ENCODE measurements at places on chromosomes 1 and 21.

DNA sequence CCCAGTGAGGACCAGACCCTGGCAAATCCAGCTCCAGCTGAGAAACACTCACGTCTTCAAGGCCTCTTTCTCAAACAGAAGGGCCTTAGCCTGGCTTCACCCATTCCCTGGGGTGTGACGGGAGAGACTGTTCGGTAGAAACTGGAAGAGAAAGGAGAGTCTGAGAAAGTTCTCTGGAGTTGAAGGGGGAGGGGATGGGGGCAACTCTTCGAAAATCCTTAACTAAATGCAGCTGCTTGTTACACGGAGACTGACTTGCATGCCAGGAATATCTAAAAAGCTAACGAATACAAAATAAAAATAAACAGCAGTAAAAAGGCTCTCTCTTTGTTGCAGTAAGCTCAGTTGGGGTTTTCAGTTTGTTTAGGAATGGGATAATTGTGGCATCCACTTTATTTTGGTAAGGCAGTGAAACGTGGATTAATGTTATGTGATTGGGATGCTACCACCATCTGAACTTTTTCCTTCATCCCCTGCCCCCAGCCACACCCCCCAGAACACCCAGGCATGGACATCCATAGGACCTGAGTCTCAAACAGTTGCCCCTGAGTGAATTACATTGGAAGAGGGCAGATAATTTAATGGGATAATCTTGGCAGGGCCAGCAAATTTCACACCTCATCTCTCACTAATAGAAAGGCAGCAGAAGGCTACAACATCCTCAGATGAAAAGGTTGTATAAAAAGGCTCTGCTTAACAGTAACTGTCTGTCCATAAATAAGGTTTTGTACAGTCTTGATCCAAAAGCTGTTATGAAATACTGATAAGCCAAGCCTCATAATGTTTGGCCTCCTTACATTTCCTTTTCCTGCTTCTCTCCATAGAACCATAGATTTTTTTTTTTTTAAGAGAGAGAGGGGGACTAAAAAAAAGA, 5.8 kb downstream of the ROR1 start:
- DNase-seq = no peak

DNA sequence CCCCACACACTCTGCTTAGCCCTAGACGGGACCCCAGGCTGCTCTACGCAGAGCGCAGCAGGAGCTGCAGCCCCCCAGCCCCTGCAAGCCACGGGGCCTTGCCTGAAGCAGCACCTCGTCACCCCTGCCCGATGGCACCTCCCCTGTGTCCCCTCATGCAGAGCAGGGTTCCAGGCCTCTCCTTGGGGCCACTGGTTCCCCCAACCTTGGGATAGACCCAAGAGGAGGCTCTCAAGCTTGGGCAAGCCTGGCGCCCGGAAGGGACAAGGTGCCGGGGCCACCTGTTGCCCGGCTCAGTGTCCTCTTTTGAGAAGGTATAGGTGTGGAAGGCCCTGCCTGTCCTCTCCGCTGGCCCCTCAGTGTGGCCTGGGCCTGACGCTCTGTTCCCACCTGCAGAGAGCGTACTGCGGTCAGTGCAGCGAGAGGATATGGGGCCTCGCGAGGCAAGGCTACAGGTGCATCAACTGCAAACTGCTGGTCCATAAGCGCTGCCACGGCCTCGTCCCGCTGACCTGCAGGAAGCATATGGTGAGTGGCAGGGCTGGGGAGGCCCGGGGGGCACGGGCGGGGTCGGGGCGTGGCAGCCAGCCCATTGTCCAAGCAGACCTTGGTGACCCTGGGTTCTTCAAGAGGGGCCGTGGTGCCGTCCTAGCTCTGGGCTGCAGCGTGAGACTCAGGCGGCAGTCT, 50.6 kb downstream of the FAAP20 start:
- no peak for DNase-seq

- DNase-seq = no peak
These were observed 152.7 kb upstream of the RUNX1 start for GRCh38 chr21:35201799-35202198.

DNA sequence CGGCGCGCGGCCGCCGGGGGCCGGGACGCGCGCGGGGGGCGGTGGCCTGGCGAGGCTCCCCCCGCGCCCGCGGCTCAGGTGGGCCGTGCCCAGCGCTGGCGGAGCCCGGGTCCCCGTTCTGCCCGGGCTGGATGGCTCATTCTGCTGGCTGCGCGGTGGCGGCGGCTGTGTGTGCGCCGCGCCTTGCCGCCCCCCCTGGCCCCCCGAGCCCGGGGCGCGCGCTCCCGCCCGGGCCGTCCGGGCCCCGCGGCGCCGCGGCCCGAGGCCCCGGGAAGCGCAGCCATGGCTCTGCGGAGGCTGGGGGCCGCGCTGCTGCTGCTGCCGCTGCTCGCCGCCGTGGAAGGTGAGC, at the start of gene EPHB2:
TSS of gene EPHB2 (plus strand) at position 139 of the 349 bp plus-strand sequence. CDS start at position 283, 144 bp downstream.
- DNase-seq = peak; percentile 59

DNA sequence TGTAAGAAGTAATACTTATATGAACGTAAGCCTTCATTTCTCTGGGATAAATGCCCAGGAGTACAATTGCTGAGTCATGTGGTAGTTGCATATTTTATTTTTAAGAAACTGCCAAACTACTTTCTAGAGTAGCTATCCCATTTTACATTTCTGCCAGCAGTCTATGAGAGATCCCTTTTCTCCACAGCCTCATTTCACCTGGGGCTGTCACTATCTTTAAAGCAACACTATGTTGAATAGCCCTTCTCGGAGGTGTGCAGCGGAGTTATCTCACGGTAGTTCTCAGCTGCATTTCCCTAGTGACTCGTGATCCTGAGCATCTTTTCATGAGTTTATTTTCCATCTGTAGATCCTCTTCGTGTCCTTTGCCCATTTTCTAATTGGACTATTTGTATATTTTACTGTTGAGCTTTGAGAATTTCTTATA, 93.4 kb downstream of the ADARB1 start:
- no peak for DNase-seq

DNA sequence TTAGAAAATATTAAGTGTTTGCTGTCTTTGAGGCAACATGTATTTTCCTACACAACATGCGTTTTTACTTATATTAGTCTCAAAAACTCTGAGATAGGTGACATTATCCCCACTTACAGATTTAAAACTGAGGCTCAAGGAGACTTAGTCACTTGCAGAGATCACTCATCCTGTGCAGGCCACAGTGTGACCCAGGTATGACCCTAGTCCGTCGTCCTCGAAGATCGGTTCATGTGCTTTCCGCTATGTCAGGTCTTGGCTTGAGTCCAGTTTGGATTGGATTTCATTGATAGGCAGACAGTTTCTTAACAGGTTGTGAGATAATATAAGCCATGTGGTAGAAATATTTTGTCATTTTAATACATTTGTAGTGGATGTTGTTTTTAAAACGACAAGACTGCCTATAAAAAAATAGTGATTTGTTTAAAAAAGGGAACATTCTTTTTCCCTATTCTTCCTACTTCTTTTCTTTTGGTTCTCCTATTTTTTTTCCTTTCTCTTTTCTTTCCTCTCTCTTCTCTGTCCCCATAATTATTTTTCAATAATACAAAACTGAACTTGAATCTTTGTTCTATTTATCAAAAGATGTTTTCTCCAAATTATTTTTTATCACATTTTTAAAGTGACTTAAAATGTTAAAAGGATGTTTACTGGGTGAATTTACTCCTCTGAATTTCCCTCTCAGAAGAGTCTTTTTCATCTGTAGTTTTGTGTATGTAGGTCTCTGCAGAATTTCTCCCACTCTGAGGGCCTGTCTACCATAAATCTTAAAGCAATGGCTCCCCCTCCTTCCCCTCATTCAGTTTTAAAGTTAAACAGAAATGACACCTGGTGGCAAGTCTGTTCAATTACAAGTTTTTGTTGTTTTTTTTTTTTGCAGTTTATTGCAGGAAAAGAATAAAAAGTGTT, 81.8 kb downstream of the PHTF1 start:
- DNase-seq = peak; percentile 38

DNA sequence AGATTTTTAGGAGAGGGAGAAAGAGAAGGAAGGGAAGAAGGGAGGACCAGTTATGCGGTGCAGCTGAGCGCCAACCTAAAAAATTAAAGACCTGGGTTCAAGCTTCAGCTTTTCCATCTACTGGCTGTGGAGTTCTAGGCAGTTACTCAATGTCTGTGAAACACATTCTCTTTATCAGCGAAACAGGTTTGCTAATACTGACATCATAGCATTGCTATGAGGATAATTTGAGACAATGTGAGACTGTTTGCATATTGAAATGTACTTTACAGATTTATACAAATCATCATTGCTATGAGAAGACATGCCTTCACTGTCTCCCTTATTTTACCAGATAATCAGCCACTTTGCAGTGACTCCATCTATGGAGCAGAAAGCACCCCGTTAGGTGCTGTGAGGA, 222.9 kb upstream of the SGIP1 start:
- DNase-seq = no peak

DNA sequence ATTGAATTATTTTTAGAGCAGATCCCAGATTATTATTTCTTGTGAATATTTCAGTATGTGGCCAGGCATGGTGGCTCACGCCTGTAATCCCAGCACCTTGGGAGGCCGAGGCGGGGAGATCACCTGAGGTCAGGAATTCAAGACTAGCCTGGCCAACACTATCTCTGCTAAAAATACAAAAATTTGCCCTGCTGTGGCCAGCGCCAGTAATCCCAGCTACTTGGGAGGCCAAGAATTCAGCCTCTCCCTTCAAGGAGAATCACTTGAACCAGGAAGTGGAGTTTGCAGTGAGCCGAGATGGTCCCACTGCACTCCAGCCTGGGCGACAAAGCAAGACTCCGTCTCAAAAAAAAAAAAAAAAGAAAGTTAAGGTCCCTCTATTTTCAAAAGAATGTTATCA, 4.3 kb downstream of the OSBPL9 start:
- DNase-seq = no peak

DNA sequence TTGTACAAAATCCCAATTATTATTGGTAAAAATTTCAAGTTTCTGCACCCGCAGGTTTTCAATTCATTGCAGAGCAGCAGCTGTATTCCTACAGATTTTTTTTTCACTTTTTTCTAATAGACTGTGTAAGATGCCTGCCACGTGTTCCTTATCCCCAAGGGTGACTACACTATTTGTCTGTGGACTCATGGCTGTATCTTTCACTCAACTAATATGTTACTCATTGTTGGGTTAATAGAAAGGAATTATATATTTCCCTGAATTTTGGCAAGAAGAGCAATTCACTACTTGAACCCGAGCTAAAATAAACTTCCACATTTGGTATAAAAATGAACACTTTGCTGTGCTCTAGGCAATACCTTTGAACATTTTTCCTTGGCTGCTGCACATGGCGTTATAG, 158.7 kb downstream of the NCAM2 start:
- DNase-seq = no peak

GRCh38 chr1:47725511-47725991, 271.6 kb downstream of the TRABD2B start:
- no peak for DNase-seq

GRCh38 chr21:35057428-35057827, 8.3 kb upstream of the RUNX1 start:
- DNase-seq = no peak

DNA sequence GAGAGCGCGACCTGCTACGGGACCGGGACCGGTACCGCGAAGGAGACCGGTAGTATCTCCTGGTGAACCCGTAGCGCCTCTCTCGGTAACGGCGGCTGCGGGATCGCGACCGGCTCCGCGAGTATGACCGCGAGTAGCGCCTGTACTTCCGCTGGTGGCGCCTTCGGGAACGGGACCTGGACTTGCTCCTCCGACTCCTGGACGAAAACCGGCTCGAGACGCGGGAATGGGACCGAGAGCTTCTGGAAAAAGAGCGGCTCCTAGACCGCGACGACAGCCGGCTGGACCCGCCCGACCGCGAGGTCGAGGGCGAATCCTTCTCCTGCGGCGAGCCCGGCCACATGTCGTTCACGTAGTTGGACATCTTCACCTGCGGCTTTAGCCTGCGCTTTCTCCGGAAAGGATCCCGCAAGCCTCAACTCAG, 642 bp downstream of the RSRP1 start:
- DNase-seq = no peak

GRCh38 chr1:236998546-236998945, 5.7 kb downstream of the MT1HL1 start:
- no peak for DNase-seq

All from NCI-H2081 (cell line).